ENCODE measurements at places on chromosomes 5 and 9.
A peak's percentile ranks its signal among the peaks of the same experiment; 100 is the strongest.

DNA sequence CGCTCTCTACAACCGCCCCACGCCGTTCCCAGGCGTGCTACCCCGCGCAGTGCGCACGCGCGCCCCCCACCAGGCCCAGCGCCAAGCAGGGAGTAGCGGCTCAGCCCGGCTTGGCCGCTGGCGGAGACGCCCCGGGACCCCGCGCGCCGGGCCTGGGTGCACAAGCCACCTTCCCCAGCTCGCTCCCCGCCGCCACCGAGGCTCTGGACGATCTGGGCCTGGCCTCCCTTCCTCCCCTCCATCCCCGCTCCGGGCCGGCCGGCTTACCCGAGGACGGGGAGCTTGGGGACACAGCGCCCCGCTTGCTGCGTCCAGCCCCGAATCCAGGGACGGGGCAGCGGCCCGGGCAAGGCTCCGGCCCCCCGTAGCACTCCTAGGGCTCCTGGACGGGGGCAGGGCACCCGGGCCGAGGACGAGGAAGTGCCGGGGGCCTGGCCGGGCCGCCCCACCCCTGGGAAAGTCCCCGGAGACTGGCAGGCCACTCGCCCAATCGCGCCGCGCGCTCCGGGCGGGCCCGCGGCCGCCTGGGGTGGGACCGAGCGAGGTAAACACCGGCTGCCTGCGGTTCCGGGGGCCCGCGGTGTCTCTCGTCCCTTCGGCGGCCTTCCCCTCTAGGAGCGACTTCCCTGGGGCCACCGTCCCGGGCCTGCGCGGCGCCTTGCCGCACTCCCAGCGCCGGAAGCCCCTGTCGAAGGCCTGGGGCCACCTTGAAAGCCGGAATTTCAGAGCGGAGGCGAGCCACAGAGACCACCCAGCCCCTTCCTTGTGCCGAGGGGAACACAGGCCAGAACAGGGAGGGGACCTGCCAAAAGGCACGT is at the start of gene TNIP1:
Gene TNIP1 (minus strand): TSS at position 422 of the 818 bp plus-strand sequence. CDS start 15,939 bp downstream, outside the sequence.
- peak; percentile 100 for DNase-seq

DNA sequence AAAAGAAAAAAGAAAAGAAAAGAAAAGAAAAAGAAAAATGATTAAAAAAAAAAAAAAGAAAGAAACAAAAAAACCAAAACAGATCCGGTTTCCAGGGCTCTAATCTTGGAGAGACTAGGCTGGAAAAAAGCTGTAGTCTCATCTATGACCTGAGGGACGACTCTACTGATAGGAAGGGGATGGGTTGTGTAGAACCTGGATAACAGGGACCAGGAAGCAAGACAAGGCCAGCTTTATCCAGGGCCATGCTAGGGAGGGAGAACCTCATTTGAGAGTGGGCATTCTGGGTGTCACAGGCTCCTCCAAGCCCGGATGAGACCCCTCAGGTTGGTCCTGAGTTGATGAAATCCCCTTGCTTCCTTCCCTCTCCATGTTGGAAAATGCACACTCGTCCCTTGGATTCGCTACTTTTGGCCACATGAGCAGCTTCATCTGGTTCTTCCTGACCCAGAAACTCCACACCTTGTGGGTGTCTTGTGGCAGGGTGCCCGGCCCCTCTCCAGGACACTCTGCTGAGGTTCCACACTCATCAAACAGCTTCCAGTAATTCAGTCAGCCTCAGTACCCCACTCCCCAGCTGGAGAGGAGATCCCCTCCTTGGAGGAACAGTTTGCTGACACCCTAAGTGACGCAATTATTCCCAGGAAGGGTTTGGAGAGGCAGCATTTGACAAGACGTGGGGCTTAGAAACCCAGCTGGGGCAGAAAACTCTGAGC is 71.1 kb upstream of the LHFPL2 start:
- DNase-seq = no peak

DNA sequence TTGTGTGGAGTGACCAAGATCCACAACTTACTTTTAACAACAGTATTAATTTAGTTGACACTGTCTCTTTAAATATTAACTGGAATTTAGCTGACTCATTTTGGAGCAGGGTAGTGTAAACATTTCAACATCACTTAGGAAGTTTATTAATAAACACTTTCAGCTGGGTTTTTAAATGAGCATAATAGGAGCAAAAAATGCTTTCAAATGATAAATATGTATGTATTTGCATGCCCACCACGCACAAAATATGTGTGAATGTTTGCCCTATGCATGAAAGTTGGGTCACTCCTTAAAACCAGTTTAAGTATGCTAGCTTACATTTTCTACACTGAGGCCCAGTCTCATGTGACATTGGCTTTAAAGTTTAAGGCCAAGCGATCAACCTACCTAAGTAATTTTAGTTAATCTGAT is 2.9 kb downstream of the ZFAND5 start:
- DNase-seq = no peak

DNA sequence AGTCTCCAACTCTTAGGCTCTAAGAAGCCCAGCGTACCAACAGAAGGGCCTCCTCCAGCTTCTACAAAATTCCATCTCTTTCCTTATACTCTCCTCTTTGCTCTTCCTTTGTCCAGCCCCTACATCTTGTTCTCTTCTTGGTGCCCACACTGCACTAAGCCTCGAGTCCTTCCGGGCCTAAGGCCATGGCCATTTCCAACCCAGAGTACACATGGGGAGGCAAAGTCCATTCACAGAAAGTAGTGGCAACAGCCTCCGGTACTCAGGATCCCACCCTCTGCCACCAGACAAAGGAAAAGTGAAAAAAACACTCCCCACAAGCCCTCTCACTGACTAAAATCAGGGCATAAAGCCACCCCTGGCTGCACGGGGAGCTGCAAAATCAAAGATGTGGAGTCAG is 60.3 kb downstream of the SAXO1 start:
- no peak for DNase-seq

GRCh38 chr5:116574367-116575325 is at the start of gene SEMA6A:
SEMA6A (minus strand) TSS chr5:116574823; CDS start chr5:116504944, 69,879 bp downstream.
- DNase-seq = peak; percentile 75

- no peak for DNase-seq
Observed at GRCh38 chr5:33969572-33970452, 14.7 kb downstream of the SLC45A2 start.

DNA sequence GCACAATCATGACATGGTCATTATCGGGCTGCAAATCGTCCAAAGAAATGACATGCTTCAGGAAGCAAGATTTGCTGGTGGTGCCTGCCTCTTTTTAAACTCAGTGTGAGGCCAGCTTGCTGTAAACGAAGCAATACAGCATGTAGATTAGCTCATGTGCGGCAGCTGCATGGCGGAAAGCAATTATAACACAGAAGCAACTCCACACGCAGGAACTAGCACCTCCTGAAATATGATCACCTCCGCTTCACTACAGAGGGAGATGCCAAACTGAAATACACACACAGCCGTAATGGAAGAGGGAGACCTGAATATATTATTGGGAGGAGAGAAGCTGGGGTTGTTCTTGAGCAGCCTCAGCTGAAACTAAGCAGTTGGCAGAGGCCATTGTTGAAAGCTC is 312.5 kb downstream of the PSAT1 start:
- no peak for DNase-seq

DNA sequence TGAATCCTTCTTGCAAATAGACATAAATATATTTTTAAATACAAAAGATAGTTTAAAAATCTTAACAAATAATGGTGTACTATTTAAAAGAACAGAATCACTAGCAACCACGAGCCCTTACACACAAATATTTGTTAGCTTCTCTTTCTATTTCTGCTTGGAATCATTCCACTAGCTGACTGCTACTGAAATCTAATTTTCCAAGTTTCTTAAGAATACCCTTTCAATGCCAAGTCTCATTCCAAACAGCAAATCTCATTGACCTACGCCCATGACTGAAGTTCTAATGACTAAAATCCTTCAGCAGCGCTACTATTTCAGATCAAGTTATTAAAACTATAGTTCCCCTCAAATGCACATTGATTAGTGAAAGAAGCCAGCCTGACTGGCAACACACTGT is 13.2 kb upstream of the PPP1R2B start:
- no peak for DNase-seq
